ENCODE measurements at places on chromosomes 6 and 20. TPM values are rescaled to one million over a fixed set of nuclear protein-coding genes. Genes with fewer than 3 reads are reported as not detected.

SMLR1 gene
- not detected for total RNA-seq

WFDC2 gene
- not detected for total RNA-seq

CGA gene
- total RNA-seq, result not detected

SEMG1 gene
- not detected for total RNA-seq

ADGB gene
- not detected for total RNA-seq

OXT gene
- total RNA-seq, result not detected
